Stimulated activated CD4-positive, alpha-beta T cell treated with anti-CD3 and anti-CD28 coated beads, TNF-alpha, amount 100 ng/mL, for 48 hours (primary cell): ENCODE measurements at places on chromosomes 16 and 17.

DNA sequence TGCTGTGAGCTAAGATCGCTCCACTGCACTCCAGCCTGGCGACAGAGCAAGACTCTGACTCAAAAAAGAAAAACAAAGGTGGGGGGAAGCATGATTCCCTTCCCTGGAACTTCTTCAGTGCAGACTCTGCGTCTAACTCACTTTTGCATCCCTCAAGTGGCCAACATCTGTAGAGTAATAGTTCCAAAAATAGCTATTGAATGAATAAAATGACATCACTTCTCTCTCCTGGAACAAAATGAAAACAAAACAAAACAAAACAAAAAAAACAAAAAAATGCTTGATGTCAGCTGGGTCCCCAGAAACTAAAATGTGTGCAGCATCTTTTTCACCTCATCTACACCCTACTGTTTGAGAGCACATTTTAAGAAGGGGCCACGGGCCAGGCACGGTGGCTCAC, 197.7 kb upstream of the NOG start:
- no peak for DNase-seq

- DNase-seq, result no peak
Observed at GRCh38 chr17:300881-301280, 51.7 kb downstream of the RPH3AL start.

DNA sequence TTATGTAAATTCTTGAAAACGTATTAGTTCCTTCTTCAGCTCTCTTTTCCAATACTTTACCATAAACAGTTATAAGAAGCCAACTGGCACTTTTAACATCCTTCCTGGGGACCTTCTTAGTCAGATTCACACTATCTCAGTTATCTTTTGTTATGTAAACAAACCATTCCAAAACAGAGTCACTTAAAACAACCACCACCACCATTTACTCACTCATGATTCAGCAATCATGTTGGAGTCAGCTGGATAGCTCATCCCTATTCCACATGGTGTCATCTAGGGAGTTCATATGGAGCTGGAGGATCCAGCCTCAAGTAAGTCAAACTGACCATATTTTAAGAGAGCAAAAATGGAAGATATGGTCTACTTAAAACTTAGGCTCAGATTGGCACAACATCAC, 240.3 kb upstream of the IRX3 start:
- no peak for DNase-seq

GRCh38 chr17:27199948-27200347, 94.0 kb upstream of the WSB1 start:
- DNase-seq, result no peak

DNA sequence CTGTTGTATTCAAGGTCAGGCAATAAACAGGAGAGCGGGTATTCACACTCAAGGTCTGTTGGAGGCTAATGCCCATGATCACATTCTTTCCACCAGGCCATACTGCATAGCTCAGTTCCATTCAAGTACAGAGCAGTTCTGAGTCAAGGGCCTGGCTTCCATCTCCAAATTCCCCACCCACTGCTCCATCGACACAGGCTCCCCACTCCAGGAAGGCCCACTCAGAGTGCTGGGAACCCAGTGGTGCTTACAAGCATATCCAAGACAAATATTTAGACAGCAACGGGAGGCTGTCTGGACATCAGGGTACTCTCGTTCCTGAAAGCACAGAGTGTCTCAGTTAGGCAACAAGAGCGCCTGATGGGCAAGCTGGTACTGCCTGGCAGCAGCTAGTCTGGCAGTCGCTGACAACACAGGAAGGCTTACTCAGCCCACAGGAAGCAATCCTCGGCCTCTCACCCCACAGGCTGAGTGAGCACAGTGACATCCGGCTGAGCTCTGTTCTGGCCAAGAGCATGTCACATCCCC, 40.9 kb downstream of the RFFL start:
- DNase-seq, result peak; percentile 64
